Fibroblast of skin of back (primary cell): ENCODE measurements at places on chromosomes 2 and 18.

- no peak for DNase-seq
Measured at GRCh38 chr2:186484062-186484735, 1.9 kb upstream of the ZC3H15 start.

DNA sequence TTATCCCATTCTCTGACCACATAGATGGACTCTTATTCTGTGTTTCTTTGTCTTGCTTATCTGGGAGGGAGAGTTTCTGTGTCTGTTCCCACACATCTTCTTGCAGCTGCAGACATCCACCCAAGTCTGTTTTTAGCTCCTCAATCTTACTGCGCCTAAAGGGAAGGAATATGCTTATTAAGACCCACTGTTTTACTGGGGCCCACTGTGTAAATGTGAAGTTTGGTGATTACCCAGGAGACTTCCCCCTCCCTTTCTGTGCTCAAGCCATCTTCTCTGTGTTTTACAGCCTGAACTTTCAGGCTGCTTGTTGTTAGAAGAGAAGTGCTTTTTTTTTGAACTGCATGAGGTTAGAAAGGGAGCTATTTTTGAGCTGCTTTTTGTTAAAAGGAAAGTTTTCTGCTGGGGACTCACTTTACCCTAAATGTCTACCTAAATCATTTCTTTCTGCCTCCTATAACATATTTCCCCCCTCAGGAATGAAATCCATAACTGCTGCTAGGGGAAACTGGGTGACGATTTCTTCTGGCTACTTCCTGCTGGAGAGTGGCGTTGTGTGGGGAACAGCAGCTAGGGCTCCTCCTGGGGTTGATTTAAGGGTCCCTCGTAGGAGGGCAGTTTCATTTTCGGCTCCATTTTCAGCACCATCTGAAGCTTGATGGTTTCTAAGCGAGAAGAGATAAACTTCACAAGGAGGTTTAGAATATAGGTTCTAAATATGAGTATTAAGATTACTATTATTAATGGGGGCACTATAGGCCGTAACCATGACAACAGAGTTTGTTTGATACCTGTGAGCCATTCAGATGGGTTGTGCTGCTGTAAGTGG, 39.5 kb upstream of the GMCL1 start:
- DNase-seq = peak; percentile 48

DNA sequence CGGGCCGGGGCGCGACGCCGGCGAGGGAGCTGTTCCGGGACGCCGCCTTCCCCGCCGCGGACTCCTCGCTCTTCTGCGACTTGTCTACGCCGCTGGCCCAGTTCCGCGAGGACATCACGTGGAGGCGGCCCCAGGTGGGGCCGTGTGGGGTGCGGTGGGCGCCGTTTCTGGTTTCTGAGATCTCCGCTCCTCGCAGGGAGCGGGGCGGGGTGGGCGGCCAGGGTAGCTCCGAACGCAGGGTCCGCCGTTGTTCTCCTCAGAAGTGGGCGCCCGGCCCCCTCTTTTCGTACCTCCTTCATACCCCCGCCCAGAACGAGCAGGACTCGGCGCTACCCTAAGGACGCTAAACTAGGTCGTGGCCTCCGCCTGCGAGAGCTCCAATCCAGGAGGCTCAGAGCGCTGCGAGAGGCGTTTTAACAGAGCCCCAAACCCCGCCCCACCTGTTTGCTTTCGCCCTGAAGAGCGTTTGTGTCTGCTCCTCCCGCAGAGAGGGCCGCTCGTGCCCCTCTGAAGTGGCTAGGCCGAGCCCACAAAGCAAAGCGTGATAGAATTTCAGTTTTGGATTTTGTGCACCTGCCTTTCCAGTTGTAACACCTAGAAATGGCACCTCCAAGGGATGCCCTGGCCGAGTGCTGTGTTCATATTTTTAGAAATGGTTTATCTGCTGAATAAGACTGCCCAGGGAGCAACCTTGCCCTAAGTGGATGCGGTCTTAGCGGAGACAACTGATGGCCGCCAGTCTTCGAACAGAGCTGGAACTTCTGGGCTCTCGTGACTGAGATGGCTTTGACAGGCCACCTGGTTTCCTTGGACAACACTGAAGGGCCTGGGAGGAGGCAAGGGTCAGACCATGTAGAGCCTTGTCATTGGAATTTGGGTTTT, 626 bp downstream of the CAPN10 start:
- DNase-seq = no peak

- DNase-seq = peak; percentile 55
Measured at GRCh38 chr18:44602845-44603244, 77.8 kb upstream of the SETBP1 start.

DNA sequence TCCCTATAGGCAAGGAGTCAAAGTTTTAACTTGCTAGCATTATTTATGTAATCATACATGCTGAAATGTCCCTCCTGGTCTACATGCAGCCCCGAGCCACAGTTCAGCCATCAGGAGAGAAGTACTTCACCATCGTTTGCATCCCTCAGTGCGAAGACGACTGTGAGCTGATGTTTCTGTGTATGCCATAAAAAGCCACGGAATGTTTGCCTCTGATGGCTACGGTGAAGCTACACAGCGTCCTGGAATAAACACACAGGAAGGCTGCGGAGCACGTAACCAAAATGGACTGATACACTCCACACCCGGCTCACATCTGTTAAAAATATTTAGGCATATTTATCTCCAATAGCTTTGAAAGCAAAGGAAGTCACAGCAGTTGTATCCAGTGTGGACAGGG, 4.3 kb upstream of the SALL3 start:
- no peak for DNase-seq

DNA sequence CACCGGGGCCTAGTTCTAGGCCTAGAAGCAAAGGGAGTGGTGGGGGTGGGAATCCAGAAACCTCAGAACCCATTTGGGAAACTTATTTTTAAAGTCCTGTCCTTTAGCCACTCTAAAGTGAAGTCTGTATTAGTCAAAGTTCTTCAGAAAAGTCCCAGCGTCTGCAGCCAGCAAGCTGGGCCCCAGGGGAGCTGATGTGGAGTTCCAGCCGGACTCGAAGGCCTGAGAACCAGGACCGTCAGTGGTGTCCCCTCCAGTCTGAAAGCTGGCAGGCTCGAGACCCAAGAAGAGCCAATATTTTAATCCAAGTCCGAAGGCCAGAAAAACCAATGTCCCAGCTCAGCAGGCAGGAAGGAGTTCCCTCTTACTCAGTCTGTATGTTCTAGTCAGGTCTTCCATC, 32.4 kb downstream of the ID2 start:
- DNase-seq = no peak

- DNase-seq = no peak
Measured at GRCh38 chr2:144159240-144159639, 360.7 kb downstream of the ZEB2 start.

DNA sequence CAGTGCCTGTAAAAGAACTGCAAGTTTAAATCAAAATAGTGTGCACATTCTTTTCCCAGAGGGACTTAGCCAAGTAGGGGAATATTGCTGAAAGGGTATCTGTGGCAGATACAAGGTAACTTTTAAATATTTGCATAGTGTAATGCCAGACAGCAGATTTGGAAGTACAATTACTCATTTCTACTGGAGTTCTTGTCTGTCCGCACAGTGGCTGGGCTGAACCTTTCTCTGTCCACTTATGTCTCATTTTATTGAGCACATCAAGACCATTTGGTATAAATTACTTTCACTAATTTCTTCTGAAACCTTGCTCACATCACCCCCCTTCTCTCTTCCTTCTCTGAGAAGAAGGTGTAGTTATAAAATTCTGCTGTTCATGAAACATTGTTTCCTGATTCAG, 271.3 kb downstream of the THSD7B start:
- DNase-seq = no peak

- DNase-seq = no peak
Measured at GRCh38 chr2:212773808-212774339, 235.3 kb upstream of the ERBB4 start.

- no peak for DNase-seq
Measured at GRCh38 chr2:190789074-190790004, 91.3 kb upstream of the GLS start.

GRCh38 chr2:226793646-226794045, 6.0 kb downstream of the IRS1 start:
- DNase-seq = no peak

DNA sequence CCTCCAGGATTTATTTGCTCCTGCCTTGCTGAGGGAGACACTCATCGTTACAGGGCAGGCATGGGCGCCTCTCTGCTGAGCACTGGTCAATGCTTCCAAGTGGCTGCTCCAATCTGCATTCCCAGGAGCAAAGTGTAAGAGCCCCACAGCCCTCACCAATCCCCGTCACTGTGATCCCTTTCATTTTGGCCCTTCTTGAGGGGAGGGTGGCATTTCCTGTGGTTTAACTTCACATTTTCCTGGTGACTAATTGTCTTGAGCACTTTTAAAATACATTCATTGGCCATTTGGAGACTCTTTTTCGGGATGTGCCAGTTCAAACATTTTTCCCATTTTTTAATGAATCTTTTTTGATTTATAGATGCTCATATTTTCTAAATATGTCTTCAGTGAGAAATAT, 33.0 kb downstream of the TPO start:
- DNase-seq = peak; percentile 79

DNA sequence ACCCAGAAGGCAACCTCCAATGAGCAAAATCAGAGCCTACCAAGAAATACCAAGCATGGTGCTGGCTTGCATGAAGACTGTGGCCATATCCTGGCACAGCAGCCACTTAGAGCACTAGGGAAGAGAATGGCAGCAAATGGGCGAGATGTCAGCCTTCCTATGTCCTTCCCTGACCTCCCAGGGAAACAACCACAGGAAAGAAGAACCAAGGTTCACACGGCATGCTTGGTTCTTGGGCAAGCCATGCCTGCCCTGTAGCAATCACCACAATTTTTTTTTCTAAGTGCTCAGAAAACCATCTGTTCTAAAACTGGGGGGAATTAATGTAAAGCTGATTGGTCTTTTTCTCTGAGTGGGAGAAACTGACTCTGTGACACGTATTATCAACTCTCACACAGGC, 27.8 kb downstream of the GALNT14 start:
- no peak for DNase-seq

DNA sequence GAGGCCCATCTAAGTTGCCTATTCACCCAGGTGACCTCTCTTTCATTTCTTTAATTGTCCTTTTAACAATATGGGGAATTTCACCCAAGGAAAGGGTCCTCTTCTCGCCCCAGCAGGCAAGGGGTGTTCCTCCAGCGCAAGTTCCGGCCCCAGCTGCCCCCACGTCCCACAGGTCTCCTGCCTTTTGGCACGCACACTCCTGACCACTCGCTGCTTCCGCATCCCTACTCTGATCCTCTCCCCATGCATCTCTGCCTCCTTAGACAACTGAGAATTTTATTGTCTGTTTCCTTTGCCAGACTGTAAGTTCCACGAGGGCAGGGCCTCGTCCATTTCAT, 684 bp upstream of the ARPC2 start:
- no peak for DNase-seq

- DNase-seq = peak; percentile 40
Measured at GRCh38 chr2:178756343-178756742, 50.9 kb downstream of the TTN start.

DNA sequence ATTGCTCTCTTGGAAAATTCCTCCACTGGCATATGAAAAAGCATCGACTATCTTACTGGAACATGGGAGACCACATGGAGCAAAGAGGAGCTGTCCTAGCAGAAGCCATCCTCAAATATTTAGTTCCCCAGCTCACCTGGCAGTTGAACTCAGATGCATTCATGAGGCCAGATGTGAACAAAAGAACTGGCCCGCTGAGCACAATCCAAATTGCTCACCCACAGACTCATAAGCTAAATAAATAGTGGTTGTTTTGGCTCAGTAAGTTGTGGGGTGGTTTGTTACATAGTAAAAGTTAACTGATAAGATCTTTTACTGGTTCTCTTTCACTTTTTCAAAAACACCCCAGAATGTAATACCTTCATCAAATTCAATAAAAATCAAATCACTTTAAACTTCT, 108.6 kb upstream of the CWC22 start:
- DNase-seq = no peak

DNA sequence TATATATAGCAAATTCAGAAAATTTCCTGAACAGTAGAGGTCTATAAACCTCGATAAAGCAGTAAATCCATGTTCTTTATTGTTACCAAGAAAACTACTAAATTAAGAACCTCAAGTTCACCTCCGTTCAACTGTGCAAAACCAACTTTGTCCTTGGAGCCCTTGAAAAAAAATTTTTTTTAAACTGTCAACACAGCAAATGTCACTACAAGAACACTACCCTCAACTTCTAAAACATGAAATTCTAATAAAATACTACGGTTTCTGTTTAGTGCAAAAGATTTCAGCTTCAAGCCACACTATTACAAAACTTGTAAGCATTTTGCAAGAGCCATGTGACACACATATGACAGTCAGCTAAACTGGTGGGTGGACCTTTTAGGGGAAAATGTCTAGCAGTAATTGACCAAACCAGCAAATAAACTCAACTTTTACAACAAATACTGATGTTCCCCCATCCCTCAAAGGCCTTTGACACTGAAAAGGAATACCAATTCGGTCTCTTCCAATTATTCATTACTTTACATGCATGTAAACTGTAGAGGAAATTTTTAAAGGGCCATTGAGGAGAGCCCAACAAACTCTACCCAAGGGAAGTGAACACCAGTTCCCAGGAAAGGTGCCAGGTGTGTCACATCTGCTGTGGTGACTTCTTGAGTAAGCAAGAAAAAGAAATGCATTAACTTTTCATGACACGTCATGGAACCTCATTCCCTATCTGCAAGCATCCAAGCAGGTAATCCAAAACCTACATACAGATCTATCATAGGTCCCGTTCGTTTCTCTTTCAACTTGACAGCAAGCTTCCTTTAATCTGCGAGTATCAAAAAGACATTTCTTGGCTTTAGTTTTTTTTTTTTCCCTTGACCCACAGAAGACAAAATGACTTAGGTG, 1.4 kb downstream of the RAB1A start:
- DNase-seq = no peak

DNA sequence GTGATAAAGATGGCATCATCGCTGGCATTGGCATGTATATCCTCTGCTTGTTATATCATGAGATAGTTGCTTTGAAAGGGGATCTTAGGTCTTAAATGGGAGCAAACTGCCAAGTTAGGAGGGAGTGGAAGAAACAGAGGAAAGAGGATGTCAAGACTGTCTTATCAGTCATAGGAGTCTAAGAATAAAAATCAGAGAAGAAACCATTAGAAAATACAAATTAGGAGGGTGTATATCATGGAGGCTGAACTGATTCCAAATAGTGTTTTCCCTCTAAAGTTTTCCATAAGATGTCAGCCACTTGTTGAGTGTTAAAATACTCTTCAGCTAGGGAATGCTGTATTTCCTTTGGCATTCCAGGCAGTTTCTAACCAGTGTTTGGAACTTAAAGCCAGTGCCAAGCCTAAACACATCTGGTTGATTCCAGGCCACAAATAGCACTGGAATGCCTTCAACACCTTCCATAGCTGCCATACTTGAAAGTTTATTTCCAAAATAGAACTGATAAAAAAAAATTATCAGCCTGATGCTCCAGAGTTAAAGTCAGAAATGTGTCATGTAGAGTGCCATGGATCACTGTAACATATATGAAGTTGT, 129.4 kb downstream of the ZEB2 start:
- DNase-seq = peak; percentile 62

DNA sequence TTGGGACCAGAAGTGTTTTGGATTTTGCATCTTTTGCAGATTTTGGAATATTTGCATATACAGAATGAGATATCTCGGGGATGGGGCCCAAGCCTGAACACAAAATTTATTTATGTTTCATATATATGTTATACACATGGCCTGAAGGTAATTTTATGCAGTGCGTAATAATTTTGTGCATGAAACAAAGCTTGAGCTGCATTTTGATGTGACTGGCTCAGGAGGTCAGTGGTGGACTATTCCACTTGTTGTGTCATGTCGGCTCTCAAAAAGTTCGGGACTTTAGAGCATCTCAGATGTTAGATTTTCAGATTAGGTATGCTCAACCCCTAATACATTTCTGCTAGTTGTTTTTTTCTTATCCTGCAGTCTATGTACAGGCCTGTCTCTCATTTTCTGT, 145.4 kb downstream of the FAM210A start:
- DNase-seq = no peak

GRCh38 chr2:190649035-190649797, at the start of gene NAB1:
Gene NAB1, plus strand, starts transcription at chr2:190649083. Its CDS starts 10,094 bp downstream, at chr2:190659177.
- DNase-seq = peak; percentile 45
